ENCODE measurements at places on chromosomes 16 and 17.

- DNase-seq = no peak
These were observed 70.7 kb upstream of the PLCG2 start for GRCh38 chr16:81708266-81709015.

GRCh38 chr16:27550582-27550920, 607 bp downstream of the KATNIP start:
- DNase-seq = no peak

- no peak for DNase-seq
These were observed 217.8 kb upstream of the GSE1 start for GRCh38 chr16:85395207-85395912.

GRCh38 chr16:85129876-85130704, 17.8 kb upstream of the CIBAR2 start:
- no peak for DNase-seq

DNA sequence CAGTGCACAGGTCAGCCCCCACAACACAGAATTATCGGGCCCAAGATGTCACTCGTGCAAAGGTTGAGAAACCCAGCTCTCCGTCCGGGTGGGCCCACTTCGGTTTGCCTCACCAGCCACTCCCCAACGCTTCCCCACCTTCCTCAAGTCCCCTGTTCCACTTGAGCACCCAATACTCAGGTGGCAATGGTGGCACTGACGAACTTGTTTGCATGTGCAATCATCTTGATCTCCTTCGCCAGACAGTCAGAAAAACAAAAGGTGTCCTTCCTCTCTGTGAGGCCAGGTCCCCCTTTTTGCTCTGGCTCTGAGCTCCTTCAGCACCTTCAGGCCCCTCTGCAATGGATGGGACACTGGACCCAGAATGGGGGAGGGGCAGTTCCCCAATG, 3.7 kb downstream of the GGA2 start:
- DNase-seq = peak; percentile 85

DNA sequence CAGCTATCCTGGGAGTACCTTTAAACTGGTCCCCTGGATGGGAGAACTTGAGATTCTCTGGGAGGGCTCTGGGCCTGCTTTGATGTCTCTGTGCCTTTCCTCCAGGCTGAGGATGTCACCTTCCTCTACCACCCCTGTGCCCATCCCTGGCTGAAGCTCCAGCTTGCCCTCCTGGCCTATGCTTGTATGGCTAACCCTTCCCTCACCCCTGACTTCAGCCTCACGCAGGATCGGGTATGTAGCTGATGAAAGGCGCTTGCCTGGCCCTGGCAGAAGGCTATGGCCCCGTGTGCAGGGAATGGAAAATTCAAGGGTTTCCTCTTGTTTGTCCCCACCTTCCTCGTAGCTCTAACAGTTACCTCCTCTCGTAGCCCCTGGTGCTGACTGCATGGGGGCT, 3.0 kb downstream of the TP53I13 start:
- no peak for DNase-seq

GRCh38 chr16:73015612-73016487, 32.1 kb downstream of the ZFHX3 start:
- DNase-seq = no peak

GRCh38 chr16:270381-271255, 5.1 kb downstream of the RGS11 start:
- DNase-seq = no peak

- DNase-seq = no peak
These were observed 162.5 kb upstream of the CNTNAP4 start for GRCh38 chr16:76114681-76115080.

DNA sequence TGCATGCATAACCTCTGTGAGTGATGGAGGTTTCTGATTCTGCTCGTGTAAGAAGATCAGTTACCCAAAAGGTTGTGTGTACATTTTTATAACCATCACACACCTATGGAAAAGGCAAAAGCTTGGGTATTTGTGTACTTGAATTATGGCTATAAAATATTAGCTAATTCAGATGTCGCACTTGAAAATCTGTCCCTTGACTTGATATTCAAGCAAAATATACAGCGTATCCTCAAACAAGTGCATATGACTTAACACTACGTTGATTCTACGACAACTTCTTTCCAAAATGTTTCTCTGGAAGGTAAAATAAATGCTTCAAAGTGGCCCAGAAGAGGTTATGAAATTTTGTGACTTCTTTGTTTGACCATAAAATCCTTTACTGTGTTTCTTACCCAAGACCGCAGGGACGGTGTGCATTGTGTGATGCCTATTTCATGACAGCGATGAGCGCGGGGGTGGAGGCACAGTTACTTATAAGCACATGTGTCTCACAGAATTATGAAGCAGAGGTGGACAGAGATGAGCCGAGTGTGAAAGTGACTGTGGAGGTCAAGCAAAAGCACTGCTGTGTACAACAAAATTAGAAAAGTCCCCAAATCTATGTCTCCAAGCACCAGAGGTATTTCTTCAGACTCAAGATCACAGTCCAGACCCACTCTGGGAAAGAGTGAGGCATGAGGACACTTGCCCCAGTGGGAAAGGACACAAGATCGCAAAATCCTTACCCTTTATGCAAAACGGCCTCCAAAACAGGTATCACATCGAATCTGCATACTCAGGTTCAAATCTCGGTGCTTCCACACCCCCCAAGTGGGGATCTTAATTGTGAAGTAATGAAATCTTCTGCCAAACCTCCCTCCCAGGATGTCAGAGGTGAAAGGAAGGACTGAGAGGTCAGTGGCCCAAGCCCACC, 4.1 kb upstream of the HOXB9 start:
- DNase-seq = no peak

- no peak for DNase-seq
These were observed 688 bp downstream of the ADAP2 start for GRCh38 chr17:30922235-30923030.

- peak; percentile 38 for DNase-seq
These were observed 11.7 kb upstream of the PRPSAP1 start for GRCh38 chr17:76365256-76365903.

DNA sequence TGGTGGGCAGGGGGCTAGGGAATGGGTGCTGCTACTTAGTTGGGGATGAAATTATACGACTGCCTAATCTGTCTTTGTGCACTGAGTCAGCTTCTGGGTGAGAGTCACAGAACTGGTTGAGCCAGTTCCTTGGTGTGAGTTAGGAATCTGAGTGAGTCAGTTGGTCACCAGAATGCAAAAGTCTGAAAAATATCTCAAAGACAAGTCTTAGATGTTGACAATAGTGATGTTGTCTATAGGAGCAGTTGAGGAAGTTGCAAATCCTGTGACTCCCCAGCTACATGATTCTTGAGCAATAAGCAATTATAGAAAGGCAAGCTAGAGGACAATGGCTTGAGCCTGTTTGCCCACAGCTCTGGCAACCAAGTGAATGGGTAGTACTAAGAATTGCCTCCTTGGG, 399.2 kb downstream of the CNTNAP4 start:
- DNase-seq = no peak

- no peak for DNase-seq
These were observed 18.3 kb downstream of the SLC4A1 start for GRCh38 chr17:44249501-44250246.

GRCh38 chr17:17931159-17931558, 41.0 kb downstream of the TOM1L2 start:
- DNase-seq = no peak

DNA sequence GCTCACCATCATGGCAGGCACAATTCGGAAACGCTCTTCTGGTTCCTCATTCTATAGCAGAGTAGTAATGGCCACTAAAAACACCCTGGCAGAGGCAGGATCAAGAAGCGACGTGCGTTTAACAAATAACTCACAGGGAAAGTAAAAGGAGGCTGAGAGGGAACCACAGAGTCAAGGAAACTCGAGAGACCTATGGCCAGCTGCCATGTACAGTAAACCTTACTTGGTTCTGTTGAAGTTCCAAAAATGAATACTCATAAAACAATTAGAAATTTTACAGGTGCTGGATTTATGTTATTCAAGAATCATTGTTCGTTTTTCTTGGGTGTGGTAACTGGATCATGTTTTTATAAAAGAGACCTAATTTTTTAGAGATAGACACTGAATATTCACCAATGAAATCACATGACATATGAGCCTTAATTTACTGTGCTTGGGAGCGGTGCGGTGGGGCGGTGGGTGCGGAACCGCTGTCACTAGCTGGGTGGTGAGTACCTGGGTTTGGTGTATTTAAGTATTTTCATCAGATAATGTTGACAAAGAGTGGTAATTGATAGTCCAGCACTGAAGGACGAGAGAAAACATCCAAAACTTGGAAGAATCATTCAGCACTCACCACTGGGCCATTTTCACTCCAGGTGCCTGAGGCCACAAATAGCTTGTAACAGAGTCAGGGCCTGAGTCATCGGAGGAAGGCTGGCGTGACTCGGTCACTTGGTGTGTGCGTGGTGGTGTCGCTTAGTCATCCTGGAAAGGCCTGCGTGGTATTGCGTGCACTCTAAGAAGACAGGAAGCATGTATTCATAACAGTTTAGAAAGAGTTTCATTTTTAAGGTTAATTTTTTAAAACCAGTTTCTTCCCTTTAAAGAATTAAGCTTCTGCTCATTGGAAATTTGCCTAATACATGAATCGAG, 135.4 kb upstream of the CHMP6 start:
- no peak for DNase-seq

DNA sequence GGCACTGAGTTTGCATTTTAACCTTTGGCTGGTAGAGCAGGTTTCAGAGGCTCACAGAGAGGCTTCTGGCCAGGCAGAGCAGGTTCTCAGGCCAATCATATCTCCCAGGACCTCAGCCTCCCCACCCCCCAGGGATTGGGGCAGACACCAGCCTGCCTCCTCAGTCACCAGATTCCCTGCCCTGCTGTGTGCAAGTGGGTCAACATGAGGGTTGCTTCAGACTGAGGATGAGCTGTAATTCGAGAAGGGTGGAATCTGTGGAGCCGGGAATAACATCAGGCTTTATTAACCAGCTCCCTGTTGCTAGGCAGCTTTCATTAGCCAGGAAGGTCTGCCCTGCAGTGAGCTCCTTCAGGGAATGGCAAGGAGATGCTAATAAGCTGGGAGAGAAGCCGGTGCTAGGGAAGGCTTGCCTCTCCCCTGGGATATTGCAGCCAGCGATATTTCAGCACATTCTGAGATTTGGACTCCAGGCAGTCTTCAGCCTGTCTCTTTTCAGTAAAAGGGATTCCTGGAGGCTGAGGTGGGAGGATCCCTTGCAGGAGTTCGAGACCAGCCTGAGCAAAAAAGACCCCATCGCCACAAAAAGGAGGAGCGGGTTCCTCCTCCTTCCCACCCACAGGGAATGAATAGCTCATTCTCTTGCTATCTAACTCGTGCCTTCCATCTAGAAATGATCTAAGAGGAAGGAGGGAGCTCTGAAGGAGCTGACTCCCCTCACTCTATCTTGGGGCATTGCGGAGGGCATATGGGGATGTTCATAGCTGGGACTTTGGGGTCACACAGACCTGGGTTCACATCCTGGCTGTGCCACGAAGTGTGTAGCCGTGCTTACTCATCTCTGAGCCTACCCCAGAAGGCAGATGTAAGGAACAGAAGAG, 10.7 kb downstream of the SGSM2 start:
- DNase-seq = no peak

GRCh38 chr17:4908301-4908700, 5.4 kb upstream of the CHRNE start:
- no peak for DNase-seq

GRCh38 chr17:42878123-42878880, 22.3 kb upstream of the G6PC1 start:
- DNase-seq = no peak

- no peak for DNase-seq
These were observed 7.5 kb downstream of the N4BP1 start for GRCh38 chr16:48602356-48603014.

DNA sequence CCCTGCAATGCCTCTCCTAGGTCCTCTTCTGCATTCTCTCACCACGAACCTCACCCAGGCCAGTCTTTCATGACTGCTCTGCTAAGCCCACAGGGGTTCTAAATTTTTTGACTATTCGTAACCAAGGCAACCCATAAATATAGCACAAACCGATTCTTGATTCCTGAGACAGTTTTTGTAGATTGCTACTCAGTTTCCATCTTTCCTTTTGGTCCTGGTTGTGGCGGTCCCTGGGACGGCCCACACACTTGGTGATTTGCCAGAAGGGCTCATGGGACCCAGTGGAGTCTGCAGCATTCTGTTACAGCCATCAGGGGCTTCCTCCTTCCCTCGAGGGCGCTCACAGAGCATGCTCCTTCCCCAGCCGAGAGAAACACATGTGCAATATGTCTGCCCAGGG, 23.4 kb upstream of the MGAT5B start:
- DNase-seq = peak; percentile 64

DNA sequence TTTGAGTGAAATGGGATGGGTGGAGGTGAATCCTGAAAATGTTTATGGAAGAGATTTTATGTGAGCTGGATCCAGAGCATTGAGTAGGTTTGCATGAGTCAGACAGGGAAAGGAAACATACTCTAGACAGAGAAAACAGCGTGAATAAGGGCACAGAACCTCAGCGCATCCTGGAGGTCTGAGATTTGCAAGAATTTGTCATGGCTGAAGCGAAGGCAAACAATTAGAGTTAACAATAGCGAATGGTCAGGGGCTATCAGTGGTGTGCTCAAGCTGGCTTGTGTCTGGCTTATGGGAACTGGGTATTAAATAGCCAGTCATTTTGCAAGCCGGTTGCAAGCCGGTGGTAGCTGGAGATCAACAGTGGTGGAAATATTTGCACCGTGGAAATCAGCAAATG, 36.4 kb downstream of the MAP2K6 start:
- no peak for DNase-seq
